ENCODE measurements at places on chromosomes 3 and 15.

DNA sequence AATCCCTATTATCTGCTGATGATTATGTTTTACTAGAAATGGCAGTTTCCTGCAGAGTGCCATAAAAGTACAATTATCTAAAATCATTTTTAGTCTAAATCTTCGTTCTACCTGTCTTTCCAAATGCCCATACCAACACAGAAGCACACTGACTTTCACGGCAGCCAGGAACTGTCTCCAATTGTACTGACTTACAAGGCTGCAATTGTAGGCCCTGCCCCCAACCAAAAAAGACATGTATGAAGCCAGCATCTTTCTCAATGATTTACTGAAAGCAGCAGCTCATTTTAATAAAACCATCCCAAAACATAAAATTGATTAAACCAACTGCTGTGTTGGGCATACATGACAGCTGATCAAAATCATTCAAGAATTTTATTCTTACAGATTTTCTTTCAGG, 119.0 kb downstream of the TBC1D5 start:
- no peak for DNase-seq

DNA sequence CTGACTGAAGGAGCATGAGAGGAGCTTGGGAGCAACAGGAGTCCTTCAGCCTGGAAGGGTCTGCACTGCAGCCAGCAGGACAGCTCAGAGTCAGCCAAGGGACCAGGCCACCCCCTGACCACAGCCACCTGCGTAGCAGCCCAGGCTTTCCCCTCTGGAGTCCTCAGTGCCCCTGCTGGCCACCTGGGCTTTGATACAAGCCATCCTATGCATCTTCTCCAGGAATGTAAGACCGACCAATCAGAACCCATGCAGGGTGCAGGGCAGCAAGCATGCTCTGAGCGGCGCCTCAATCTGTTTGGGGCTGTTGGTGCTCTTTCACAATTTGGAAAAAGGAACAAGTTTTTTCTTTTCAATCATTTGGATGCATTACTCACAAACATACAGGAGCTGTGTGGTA, 52.0 kb downstream of the DZIP1L start:
- no peak for DNase-seq

GRCh38 chr15:75348562-75349350, 1.9 kb downstream of the NEIL1 start:
- peak; percentile 38 for DNase-seq

- no peak for DNase-seq
Observed at GRCh38 chr3:46965151-46965550, 11.4 kb downstream of the CCDC12 start.

GRCh38 chr15:29046281-29046810, 160.6 kb downstream of the APBA2 start:
- no peak for DNase-seq

DNA sequence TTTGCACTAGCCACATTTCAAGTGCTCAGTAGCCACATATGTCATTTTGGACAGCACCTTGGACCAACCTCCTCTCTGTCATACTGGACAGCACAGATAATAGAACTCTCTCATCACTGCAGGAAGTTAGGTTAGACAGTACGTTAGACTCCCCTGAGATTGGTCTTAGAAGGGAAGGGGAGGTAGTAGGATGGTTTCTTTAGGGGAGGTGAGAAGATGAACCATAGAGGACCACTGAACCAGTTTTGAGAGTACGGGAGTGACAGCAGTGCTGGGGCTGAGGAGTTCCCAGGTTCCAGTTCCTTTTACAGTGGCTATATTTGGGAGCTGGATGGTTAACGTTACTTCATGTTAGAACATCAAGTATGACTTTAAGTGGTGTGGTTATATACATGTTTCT, 7.8 kb downstream of the LRCH3 start:
- DNase-seq, result no peak

- no peak for DNase-seq
Observed at GRCh38 chr3:108117241-108117775, 26.5 kb upstream of the CD47 start.

GRCh38 chr3:42983927-42984326, 4.8 kb downstream of the GASK1A start:
- DNase-seq, result no peak

Data from NAMALWA (cell line).